NCI-H526 treated with DMSO at 0.1 percent for 48 hours (cell line): ENCODE measurements at places on chromosomes 4 and X.

DNA sequence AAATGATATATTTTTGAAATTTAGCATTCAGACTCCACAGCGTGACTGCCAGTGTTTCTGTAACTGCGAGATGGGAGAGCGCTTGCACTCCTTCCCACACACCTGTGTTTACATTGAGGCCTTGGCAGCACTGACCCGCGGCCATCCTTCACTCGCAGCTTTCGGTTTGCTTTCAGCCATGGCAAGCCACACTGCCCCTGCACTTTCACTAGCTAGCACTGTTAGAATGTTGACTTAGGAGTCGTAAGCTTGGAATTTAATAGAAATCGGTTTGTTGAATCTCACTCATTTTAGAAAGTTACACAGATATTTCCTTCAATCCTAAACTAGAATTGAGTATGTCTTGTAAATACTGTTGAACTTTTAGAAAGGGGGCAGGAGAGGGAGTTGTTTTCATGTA lies 136.2 kb downstream of the CFAP299 start:
- DNase-seq, result peak; percentile 37

- DNase-seq, result no peak
Measured at GRCh38 chrX:47483306-47484268, 565 bp upstream of the ZNF41 start.

DNA sequence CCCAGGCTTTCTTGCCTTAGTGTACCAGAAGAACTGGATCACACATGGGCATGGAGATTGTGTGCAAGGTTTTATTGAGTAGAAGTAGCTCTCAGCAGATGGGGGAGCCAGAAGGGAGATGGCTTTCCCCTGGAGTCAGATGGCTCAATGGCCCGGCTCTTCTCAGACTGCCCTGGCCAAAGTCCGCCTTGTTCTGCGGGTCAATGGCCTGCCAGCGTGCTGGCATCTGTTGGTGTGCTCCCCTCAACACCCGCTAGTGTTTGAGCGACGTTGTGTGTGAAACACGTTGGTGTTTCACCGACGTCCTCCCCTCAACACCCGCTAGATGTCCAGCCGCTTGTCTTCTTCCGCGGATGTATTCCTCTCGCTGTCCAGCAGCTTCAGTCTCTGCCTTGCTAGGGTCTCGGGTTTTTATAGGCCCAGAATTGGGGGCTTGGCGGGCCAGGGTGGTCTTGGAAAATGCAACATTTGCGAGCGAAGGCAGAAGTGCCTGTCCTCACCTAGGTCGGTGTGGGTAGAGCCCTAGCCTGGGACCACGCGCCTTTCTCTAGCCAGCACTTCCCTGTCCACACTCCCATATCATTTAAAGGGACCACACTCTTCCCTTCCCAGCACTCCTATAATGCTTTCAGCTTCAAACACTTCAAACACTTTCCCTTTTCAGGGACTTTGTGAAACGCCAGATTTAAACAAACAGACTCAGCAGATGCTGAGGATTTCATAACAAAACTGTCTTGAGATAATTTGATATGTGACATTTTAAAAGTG lies 21.1 kb upstream of the PRKG2 start:
- no peak for DNase-seq

DNA sequence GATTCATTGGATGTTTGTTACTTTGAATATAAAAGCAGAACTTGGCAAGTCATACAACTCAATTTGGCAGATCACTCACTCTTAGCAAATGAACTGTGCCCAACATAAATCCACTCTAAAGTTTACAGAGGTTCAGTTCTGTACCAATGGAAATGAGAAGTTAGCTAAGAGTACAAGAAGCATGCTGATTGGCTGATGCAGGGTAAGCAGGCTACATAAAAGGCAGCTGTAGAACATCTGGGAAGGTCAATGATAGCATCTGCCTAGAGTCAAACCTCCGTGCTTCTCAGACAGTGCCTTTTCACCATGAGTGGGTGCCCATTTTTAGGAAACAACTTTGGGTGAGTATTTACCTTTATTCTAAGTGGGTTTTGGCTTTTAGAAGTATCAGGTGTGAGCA lies at the start of gene TDO2:
TSS of gene TDO2 (plus strand) at position 244 of the 400 bp plus-strand sequence. CDS start at position 307, 63 bp downstream.
- DNase-seq, result no peak

DNA sequence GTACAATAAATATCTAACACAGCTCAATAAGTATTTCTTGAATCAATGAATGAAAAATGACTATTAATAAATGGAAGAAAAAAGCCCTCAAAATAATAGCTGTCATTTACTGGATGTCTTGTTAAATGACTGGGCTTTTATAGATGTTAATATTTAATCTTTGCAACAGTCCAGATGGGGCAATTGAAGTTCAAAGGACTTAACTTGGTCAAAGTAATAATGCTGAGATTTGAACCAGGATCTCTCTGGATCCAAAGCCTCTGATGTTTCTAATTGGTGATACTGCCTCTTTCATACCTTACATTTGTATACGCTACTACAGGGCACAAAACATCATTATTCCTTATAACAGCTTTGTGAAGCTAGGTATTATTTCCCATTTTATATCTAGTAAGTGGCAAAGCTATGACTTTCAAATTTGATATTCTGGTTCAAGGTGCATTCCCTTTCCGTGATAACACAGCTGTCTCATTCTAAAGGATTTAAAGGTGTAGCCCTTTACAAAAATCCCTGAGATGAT lies 72.6 kb downstream of the DCK start:
- DNase-seq, result no peak

- DNase-seq, result no peak
Measured at GRCh38 chr4:138788857-138789256, 226.7 kb upstream of the NOCT start.

DNA sequence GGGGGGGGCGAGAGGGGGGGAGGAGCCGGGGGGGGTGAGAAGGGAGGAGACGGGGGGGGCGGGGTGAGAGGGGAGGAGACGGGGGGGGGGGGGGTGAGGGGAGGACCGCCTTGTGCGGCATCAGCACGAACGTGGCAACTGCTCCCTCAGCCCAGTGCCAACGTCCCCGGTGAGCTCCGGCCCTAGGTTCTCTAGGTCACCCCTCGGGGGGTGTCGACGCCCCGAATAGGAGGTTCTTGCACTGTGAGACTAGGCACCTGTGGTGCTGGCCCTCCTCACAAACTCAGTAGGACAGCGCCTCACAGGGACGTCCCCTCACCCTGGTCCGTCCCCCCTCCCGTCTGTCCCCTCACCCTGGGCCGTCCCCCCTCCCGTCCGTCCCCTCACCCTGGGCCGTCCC lies 21.5 kb upstream of the GTPBP6 start:
- DNase-seq, result no peak

- DNase-seq, result no peak
Measured at GRCh38 chr4:164572877-164573279, 181.1 kb upstream of the SMIM31 start.

DNA sequence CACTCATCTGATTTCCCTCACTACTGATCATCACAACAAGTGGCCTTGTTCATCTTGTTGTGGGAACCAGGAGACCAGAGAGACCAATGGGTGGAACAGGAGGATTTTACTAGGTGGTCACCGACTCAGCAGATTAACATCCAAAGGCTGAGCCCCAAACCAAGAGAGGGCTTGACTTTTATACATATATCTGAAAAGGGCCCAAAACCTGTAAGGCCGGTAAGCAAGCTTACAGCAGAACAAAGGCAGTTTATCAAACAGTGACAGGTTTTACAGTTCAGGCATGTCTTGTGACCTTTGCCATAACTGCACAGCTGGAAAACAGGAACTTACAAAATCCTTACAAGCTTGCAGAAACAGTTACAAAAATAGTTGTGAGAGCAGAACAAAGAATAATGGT lies 195.9 kb downstream of the OR13H1 start:
- no peak for DNase-seq
